ENCODE measurements at places on chromosomes 3 and 15.
A peak's percentile ranks its signal among the peaks of the same experiment; 100 is the strongest.

- DNase-seq = peak; percentile 8
These were observed at the start of gene HRH1 for GRCh38 chr3:11154036-11154952. Gene HRH1 (plus strand): TSS chr3:11154493. CDS start chr3:11259038, 104,545 bp downstream.

- no peak for DNase-seq
These were observed 1.1 kb downstream of the CCR2 start for GRCh38 chr3:46354984-46355383.

GRCh38 chr3:71629711-71630110 lies 46.2 kb upstream of the FOXP1 start:
- DNase-seq = no peak

DNA sequence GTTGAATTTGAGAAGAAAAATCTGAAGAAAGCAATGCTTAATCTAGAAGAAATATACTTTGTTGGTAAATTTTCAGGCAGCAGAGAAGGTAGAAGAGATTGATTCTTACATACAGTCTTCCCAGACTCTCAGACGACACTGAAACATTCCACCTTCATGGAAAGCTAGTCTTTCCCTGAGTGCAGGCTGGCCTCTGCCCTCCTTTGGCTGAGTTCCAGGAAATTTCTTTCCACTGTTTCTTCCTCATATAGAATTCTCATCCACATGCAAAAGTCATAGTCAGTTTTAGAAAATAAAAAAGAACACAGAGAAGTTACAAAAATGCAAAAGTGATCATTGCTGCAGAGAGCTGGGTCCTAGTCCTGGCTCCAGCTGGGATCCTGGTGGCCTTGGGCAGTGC lies 142.5 kb upstream of the PRR23C start:
- DNase-seq = no peak

- DNase-seq = no peak
These were observed at the start of gene NLGN1 for GRCh38 chr3:173397161-173398110. Gene NLGN1 (plus strand): TSS chr3:173397744.

DNA sequence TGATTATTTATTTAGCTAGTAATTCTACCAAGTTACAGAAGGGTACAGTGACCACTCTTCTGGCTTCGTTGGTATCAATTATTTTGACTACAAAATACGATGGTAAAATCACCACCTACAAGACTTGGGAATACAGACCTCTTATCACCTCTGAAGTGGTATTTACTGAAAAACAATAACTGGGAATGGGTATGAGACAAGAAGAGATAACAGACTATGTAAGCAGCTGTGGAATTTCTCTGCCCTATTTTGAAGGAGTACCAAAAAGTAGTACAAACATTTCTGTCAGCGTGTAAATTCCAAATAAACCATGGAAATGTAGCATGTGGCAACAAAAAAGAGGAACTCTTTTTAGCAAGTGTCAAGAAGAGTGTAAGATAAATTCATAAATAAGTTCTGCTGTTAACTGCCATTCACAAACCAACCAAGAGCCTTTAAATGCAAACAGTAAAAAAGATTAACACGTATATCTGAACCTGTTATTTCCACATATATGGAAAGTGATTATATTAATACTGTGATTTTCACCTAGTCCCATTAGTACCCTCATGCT lies 77.0 kb upstream of the SLC12A8 start:
- no peak for DNase-seq

DNA sequence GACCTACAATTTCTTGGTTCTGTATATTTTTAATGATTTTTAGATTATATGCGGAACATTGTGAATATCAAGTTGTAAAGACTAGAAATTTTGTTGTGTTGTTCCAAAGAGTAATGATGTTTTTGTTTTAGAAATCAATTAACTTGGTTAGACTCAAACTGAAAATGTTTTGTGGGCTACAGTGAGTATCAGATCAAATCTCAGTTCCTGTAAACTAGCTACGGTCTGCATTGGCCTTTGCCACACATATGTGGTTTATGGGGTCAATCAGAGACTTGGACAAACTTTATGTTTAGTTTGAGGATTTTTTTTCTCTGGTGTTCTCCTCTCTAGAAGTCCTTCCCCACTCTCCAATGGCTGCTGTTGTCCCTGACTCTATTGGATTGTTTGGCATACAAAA lies 308.0 kb upstream of the THRB start:
- DNase-seq = no peak

DNA sequence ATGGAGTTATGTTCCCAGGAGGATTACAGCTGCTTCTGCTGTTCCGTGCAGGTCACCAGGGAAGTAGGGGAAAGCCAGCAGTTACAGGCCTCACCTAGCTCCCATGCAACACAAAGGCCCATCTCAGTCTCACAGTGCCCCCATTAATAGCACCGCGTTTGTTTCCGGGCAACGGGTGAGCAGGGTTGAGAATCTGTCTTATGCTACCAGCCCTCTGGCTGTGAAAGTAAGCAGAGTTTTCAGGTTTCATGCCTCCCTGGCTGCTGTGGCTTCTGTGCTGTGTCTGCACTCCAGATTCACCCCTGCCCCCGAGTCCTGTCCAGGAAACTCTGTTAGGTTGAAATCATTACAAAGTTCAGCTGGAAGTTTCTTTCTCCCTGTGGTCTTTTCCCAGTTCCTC lies 254.4 kb upstream of the GPR149 start:
- DNase-seq = no peak

DNA sequence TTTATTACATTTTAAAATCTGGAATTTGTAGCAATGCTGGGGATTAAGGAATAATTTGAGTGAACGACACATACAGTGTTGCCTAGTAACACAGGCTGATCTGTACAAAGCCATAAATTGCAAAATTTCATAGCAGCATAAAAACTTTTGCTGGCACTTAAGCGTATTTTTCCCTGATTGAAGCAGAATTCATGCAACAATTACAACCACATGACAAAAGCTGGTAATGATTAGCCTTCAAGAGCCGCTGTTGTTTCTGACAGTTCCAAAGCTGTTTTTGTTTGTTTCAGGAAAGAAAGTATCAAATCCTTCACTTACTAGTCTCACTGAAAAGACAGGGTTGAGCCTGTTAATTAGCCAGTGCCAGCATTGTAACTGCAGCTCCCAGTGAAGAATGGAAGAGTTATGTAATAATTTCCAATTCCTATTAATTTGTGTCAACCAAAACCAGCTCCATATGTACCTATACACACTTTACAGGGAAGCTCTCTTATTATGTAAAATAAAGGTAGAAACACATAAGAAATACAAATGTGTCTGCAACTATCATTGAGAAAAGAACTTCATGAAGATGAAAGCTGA lies 60.7 kb downstream of the AGTR1 start:
- DNase-seq = no peak

DNA sequence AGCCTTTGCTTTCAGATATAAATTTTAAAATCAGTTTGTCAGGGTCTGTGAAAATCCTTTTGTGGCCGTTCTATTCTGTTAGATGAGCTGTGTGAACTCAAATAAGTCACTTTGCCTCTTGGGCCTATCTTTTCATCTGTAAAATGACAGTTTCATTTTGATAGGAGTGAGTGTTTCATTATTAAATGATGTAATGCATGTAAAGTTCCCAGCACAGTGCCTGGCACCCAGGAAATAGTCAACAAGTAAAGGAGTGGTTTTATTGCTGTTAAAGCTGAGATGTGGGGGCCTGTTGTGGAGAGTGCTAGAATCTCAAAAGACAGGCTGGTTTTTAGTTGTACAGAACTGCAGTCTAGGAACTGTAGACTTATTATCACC lies 394.5 kb upstream of the CFAP20DC start:
- DNase-seq = no peak

DNA sequence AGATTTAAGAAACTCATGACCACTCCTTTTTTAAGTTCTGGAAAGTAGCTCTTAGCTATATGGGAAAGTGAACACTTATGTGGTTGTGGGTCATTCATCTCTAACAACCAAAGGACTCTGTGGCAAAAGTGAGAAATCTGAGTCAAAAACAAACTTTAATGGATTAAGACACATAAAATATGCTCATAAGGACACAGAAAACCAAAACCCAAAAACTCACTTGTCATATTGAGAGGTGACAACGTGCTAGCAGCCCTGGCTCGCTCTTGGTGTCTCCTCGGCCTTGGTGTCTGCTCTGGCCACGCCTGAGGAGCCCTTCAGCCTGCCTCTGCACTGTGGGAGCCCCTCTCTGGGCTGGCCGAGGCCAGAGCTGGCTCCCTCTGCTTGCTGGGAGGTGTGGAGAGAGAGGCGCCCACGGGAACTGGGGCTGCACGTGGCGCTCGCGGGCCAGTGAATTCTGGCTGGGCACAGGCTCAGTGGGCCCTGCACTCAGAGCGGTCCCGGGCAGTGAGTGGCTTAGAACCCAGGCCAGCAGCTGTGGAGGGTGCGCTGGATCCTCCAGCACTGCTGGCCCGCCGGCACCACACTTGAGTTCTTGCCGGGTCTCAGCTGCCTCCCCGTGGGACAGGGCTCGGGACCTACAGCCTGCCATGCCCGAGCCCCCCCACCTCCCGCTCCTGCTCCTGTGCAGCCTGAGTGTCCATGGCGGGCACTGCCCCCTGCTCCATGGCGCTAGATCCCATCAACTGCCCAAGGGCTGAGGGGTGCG lies 30.3 kb upstream of the SKIL start:
- no peak for DNase-seq

DNA sequence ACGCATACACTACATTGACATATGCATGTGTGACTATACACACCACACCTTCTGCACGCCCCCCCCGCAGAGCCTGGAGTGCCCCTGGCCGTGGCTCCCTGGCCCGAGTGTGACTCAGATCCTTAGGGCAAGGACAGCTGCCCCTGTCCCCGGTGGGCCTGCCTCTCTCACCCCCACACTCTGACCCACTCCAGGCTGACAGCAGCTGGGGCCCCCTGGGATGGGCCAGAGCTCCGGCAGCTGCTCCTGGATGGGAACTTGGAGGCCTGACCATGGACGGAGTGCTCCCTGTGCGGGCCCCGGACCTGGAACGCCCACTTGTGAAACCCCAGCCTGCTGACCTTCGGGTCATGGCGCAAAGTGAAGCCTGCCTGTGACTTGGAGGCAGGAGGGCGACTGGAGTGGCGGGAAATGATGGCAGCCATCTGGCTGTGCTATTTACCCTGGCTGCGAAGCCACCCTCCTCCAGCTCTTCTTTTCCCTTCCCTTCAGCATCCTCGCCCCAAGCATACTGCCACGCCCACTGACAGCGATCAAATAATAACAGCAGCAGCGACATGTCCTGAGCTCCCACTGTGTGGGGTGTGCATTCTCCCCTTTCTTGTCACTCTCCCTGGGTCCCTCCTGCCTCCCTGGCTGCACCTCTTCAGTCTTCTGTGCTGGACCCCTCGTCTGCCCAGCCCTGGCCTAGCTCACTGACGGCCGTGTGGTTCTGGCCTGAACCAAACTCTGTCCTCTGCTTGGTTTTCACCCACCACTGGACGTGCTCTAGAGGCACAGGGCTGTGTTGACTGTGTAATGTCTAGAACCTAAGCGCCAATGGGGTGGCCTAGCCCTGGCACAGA lies 90.7 kb upstream of the MEF2A start:
- DNase-seq = no peak

DNA sequence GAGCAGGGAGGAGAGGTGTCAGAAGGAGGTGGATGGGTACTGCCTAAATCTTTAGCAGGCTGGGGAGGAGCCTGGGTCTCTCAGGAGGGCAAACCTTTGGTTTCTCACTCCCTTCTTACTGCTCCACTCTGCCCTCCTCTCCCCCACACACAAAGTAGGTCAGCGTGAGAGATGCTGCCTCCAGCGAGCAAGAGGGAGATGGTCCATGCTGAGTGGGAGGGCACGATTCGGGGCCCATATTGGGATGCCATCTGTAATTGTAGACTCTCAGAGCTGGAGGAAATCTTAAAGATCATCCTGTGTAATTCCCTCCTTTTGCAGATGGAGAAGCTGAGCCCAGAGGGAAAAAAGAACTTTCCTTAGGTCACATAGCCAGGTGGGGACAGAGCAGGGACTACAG lies 34.2 kb upstream of the SYN2 start:
- DNase-seq = no peak

- no peak for DNase-seq
These were observed 95.7 kb downstream of the HHLA2 start for GRCh38 chr3:108391917-108392593.

DNA sequence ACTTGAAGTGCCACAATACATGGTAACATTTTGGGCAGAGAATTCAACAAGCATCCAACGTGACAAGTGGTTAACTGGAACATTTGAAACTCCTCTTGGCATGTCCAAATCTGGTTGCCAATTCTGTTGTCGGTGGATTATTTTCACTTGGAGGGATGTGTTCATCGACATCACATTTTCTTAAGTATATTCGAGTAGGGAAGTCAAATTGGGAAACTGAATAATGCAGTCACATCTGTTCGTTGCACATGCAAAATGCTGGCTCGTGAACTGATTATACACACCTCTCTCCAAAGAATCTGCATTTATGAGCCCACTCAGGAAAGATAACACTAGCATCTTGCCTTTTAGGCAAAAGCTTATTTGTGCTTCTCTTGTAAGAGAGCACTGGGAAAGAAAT lies 139.7 kb downstream of the LIPC start:
- no peak for DNase-seq

DNA sequence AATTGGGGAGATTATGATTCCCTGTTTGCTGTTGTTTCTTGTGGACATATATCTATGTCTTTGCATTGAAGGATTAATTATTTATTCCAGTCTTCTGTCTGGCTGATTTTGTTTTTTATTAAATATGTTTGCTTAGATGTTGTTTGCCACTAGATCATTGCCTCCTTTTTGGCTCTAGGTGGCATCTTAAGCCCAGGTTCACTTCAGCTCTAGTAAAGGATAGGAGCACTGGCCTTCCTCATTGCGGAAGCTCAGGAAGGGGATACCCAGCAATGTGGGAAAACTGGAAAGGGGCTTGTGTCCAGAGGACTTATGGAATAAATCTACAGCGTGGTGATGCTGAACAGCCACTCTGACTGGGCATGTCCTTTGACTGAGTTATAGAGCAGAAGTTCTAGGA lies 821.6 kb downstream of the PDCD6IP start:
- no peak for DNase-seq

DNA sequence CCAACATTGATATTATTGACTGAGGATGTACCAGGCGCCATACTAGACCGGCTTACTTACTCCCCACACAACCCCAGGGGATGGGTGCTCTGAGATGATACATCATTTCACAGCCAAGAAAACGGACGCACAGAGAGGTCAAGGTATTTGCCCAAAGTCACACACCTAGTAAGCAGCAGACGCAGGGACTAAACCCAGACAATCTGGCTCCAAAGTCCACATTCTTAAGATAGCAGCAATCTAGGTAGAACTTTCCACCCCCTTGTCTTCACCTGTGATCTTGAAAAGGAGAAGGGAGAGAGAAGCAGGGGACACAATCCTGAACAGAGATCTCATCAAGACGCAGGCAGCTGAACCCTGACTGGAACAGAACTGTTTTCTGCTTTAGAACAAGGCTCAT lies 200.6 kb downstream of the XXYLT1 start:
- DNase-seq = no peak

DNA sequence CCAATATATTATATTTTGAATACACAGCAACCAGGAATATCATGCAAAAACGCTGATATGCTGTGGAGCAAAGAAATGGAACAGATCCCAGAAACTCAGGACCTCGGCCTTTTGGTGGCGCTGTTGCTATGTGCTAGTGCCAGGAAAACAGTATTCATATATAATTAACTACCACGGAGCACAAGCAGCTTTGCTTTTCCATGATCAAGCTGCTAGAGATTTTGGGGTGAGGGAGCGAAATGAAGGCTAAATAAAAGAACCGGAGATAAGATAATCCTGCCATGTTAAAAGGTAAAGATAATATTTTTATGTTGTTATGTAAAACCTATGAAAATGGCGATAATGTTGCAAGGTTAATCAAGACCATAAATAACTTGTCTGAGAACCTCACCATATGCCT lies 157.7 kb upstream of the FAM3D start:
- DNase-seq = no peak

All from stimulated activated CD4-positive, alpha-beta T cell treated with anti-CD3 and anti-CD28 coated beads, TNF-alpha, amount 100 ng/mL, for 4 hours (primary cell).